Omental fat pad (tissue), 4 donors: ENCODE measurements at places on chromosomes 4 and X. TPM values are rescaled to one million over a fixed set of nuclear protein-coding genes. Genes with fewer than 3 reads are reported as not detected.

- DNase-seq = peak; percentile 35
Observed at GRCh38 chr4:77618383-77619241, 13.0 kb downstream of the CXCL13 start.

DNA sequence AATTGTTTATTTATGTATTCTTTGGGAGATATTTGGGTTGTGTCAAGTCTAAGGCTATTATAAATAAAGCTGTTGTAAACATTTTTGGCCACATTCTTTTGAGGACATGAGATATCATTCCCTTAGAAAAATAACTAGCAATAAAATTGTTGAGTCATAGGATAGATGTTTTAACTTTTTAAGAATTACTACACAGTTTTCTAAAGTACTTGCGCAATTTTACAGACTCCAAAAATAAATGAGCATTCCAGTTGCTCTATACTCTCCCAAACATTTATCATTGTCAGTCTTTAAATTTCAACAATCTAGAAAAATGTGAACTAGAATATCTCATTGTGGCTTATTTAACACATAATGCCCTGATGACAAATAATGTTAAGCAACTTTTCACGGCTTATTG, 189.1 kb upstream of the ADGRL3 start:
- no peak for DNase-seq

Gene CXCL8
- 150 TPM for total RNA-seq

Gene MMRN1
- 62.9 TPM for total RNA-seq

DNA sequence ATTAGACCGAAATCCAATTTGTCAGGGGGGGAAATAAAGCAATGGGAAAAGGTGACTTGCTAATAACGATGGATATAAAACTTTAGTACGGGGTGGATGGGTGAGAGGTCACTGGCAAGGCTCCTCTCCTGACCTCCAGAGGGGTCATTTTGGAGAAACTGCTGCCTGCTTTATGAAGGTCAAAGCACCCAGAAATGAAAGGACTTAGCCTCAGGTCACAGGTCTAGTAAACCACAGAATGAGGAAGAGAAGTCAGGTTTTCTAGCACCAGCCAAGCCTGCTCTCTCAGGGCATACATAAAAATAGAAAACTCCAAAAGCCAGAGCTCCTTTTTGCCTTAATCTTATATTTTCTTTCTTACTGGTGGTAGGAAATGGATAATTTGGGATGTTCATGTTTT, 134.2 kb downstream of the SHROOM3 start:
- DNase-seq = no peak

- DNase-seq = no peak
Observed at GRCh38 chr4:47525154-47525819, 40.2 kb downstream of the ATP10D start.

- no peak for DNase-seq
Observed at GRCh38 chrX:9327747-9328145, 137.1 kb upstream of the TBL1X start.

Gene ARAF
- 38.0 TPM for total RNA-seq

- DNase-seq = no peak
Observed at GRCh38 chr4:163693211-163693610, 198.7 kb downstream of the TMA16 start.

GRCh38 chrX:42047886-42048285, 124.5 kb upstream of the CASK start:
- DNase-seq = no peak

DNA sequence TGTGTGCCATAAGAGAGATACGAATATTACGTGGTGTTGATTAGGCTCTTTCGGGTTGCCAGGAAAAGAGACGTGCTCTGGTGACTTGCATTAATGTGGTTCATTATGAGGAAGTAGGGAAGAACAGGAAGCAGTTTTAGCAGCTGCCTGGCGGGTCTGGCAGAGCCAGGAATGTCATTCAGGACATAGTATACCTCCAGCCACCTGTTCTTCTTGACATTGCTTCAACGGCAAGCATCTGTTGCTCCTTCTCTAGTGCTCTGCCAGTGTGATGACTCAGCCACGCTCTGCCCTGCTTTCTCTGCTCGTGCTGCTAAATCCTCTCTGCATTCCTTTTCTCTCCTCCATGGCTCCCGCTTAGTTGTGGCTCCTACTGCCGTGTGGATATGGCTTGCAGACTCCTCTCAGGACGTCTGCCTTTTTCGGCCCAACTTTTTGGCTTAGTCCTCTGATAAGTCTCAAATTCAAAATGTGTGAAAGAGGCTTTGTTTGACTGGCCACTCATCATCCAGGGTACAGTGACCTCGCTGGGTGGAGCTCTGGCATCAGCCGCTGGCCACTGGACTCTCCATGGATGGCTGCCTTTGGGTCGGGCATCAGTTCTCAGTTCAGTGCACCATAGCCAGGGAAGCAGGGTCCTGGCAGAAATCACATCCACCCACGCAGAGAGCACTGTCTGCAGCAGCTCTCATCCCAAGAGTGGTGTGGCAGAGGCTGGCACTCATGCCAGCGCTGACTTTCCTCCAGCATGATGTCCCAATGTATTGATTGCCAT, 89.3 kb upstream of the KLF3 start:
- DNase-seq = no peak

Gene SH3RF1
- total RNA-seq = 19.8 TPM

GRCh38 chrX:19606902-19607301, 91.6 kb upstream of the MAP3K15 start:
- no peak for DNase-seq

Gene PPP2R2C
- 1.7 TPM for total RNA-seq

DNA sequence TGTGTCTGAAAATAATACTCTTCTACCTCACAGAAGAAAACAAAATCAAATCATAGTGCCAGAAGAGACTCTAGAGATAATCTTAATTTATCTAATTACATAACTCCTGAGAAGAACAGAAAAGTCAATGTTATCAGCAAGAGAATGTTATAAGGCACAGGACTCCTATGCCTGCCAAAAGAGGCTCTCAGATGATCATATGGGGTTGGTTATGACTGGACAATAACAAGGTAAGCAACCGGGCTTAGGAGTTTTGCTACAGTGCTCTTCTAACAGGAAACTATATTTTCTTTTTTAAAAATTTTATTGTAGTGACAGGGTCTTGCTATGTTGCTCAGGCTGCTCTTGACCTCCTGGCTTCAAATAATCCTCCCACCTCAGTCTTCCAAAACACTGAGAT, 3.5 kb upstream of the C4orf17 start:
- DNase-seq = no peak

- DNase-seq = no peak
Observed at GRCh38 chr4:173556398-173557131, 26.5 kb upstream of the HAND2 start.

DNA sequence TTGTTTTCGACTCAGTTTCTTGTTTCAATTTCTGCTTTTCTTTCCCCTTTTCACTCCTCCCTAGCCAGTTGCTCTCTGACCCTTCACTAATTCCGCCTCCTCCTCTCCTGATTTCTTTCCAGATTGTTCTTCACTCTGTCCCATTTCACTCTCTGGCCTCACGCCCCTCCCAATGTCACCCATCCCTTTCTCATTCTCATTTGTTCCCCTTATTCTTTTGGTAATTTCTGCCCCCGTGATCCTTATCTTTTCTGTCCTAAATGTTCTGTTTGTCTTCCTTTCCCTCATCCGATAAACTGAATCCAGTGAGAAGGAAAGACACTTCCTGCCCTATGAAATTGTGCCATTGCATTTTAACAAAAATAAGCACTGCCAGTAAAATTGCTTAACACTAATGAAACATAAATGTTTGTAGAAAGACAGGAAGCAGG, 94.5 kb upstream of the RASGEF1B start:
- DNase-seq = no peak
